ENCODE measurements at places on chromosomes 12 and 14.
A peak's percentile ranks its signal among the peaks of the same experiment; 100 is the strongest.

- DNase-seq: no peak
Observed at GRCh38 chr14:24607081-24607480, 2.4 kb downstream of the GZMH start.

GRCh38 chr14:59354666-59355065 is 110.5 kb downstream of the GPR135 start:
- peak; percentile 21 for DNase-seq

- DNase-seq: no peak
Observed at GRCh38 chr12:50925342-50925651, 27.0 kb upstream of the HIGD1C start.

GRCh38 chr12:51082561-51083125 is 753 bp downstream of the CSRNP2 start:
- no peak for DNase-seq

DNA sequence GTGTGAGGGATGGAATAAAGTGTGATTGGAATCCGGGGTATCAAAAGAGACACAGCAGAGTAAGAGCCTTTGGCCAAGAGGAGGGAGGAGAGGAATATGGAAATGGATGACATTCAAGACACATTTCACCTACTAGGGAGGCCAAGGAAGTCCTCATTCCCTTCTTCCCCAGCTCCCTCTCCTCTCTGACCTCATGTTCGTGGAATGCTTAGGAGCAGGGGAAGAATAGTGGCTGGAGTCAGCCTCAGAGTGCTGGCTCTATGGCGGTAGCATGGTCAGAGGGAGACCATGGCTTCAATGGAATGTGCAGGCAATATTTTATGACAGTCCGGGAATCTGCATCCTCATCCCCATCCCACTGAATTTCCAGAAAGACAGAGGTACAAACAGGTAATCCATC is 196.6 kb downstream of the EGLN3 start:
- DNase-seq: no peak

GRCh38 chr14:42673963-42674362 is 1067.3 kb downstream of the LRFN5 start:
- no peak for DNase-seq

DNA sequence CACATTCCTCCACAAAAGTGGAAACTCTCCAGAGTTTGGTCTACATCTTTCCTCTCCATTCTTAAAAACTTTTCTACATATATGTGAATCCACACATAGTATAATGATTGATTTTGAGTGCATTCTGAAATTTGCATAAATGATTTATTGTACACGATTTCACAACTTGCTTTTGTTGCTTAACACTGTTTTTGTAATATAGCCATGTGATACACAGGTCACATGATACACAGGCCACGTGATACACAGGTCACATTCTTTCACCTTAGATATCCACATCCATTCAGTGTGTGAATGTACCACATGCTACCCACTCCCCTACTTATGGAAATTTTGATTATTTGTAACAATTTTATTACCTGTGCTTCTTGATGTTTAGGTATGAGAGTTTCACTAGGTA is 319.1 kb downstream of the ZFP36L1 start:
- DNase-seq: no peak

DNA sequence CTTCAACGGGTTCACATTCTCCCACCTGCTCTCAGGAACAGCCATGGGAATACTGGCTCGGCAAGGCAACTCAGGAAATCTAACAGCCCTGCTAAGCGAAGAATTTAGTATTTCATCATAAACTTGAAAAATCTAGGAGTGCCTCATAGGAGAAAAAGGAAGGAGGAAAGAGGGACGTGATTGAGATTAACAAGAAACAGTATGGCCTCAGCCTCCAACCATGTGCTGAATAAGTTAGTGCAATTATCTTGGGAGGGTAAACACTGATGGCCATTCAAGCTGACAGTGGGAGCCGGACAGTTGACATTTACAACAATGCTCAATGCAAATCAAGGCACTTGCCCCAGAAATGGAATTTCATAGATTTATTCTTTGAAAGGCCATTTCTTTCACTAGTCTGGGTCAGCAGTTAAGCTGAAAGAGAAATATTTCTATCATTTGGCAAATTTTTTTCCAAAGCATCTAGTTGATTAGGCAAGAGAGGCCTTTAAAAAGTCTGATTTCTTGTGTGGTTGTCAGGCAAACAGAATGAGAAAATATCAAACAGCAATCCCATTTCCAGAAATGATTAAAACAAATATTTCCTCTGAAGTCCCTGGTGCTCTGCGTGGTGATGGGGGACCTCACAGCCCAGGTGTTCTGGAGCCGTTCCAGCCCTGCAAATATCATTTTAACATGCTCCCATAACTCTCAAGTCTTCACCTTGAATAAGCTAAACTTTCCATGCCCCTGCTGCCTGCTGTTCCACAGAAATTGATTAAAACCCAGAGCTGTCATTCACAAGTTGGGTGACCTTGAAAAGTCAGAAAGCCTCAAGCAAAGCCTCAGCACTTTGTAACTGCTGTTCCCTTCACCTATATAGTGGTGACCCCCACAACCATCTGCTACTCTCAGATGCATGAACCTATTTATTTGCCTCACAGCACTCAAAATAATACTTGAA is 121.6 kb downstream of the PHLDA1 start:
- DNase-seq: no peak

GRCh38 chr12:132105467-132105866 is 38.7 kb downstream of the DDX51 start:
- DNase-seq: no peak

DNA sequence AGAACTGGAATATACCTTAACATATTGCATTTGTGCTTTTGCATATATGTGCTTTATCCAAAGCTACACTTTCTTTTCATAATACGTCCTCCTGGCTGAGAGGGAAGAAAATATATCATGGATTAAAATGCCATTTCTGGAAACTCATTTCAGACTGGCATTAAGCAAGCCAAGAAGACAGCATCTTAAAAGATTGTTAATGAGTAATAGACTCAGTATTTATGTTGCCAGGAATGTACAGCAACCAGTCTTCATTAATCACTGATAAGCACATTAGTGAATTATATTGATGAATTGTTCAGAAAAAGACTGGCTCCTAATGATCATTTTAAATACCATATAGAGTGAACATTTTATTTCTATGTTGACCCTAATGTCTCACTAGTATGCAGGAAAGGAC is 134.9 kb upstream of the IFNG-AS1 start:
- no peak for DNase-seq

GRCh38 chr12:80625051-80625450 is 82.4 kb upstream of the MYF6 start:
- DNase-seq: no peak

DNA sequence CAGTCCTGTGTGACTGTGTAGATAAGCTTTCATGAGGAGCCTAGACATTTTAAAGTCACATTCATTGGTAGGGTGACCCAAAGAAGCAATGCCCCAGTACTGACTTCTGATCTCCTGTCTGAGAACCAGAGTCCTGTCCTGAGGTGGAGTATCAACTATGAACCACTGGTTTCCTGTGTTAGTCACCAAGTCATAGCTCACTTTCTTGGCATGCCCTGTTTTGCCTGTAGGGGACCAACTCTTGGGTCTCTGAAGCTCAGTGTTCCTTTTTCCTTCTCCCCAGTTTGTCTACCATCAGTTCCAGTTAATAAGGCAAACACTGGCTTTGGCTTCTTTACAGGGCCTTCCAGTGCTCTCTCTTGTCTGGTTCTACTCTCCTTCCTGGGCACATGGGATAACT is 97.4 kb downstream of the C12orf75 start:
- DNase-seq: no peak

GRCh38 chr12:48800971-48801370 is 12.1 kb upstream of the ADCY6 start:
- no peak for DNase-seq

DNA sequence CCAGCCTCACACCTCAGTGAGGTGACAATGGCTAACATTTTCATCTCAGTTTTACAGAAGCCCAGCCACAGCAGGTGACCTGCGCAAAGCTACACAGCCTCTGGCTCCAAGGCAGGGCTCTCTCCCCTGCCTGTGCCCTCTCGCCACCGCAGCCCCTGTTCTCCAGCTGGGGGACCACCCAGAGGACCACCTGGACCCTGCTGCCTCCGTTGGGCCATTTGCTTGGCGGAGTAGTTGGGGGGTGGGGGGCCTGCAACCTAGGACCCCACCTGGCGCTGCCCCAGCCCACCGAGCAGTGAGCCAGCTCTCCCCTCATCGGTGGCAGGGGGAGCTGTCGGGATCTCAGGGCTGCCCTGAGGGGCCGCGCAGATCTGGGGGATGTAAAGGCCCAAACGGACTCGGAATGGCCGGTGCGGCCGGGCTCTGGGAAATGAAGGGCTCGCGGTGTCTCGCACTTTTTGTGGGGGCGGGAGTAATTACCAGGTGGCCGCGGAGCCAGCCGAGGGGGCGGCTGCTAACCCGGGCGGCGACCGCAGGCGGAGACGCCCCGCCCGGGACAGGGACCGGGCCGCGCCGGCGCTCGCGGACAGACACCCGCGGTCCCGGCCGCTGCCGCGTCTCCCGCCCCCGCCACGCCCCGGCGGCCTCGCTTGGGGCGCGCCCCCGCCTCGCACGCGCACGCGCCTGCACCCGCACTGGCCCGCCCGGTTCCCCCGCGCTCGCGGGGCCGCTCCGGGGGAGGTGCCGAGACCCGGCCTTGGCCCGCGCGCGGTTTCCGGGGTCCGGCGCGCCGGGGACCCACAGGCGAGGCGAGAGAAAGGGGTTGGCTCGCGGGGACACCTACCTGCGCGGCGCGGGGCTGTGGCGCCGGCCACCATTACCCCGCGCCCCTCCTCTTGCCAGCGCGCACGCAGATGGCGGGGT is 8.6 kb upstream of the GPR68 start:
- no peak for DNase-seq

DNA sequence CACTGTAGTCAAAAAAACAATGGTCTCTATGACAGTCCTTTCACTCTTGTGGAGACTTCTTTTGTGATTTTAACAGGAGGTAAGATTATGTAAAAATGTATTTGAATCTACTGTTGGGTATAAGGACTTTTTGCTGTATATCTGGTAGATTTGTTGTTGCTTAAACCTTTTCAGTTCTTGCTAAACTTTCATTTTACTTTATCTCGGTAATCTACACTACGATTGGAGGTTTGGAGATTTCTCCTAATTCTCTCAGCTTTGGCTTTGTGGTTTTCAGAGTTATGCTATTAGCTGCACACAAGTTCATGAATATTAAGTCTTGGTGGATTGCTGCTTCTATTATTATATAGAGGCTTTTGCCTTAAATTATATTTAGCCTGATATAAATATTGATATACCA is 116.6 kb upstream of the HIF1A start:
- no peak for DNase-seq

DNA sequence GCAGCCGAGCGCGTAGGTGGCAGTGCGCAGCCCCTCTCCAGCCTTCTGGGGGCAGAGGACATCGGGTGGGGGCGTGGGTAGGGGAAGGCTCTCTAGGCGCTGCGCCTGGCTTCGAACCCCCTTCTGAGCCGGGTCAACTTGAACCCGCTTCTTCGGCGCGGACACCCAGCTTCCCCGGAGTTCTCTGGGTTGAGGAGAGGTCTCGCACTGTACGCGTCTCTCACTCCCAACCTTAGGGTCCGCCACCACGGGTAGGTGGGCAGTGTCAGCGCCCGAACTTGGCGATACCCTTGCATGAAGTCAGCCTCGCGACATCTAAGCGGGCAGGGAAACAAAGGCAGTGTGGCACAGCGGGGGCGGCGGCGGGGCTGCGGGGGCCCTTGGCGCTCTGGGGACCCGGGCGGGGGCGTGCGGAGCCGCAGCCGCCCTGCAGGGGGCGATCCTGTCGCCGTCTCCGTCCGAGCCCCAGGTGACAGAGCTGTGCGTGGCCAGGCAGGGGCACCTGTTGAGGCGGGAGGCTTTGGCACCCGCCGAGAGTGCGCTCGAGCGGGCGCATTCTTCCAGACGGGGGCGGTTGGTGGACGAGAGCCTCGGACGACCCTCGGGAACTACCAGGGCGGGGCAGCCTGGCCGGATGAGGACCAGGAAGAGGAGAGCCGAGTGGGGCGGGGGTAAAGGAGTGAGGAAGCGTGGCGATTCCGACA is 1.1 kb downstream of the GALNT16 start:
- no peak for DNase-seq

GRCh38 chr12:100184549-100185145 is 16.0 kb upstream of the ACTR6 start:
- DNase-seq: no peak

DNA sequence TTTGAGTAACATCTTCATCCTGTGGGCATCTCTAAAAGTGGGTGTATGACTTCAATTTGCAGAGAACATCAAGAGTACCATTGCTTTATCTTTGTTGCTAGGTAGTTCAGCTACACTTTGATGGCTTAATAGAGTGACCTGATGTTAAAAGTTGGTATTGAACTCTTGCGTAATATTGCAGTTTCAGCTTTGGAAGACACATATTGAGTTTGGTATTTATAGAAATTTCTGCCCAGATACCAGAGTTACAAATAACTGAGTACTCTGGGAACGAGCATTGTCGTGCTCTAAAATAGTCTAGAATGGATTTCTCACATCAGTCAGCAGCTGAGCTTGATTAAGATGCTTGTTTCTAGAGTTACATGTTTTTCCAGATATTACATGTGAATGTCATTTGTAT is 24.8 kb upstream of the AKAP5 start:
- DNase-seq: peak; percentile 17

GRCh38 chr12:11856971-11857370 is 207.5 kb downstream of the ETV6 start:
- DNase-seq: no peak

DNA sequence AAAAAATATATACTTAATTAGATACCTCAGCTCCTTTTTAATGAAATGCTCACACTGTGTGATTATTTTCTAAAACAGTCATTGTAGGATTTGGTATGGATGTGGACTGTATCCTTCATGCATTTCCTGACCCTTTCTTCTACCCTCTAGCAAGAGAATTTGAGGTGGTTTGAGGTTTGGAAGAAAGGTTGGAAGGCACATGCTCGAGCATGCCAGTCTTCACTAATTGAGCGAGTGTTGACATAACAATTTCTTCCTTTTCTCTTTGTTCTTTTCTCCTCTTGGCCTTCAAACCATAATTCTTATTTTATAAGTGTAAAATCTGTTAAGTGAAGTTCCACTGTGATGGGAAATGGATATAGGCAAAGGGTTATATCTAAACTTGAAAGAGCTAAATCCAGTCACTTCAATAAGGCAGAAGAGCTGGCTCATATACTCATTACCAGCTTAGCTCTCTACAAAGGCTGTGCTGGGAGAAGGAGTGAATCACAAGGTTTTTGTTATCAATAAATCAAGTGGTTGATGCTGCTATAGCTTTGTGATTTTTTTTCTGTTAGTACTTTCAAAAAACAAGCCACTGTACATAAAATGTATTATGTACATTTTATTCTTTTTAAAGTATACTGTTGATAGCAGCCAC is 16.2 kb upstream of the PTHLH start:
- no peak for DNase-seq

DNA sequence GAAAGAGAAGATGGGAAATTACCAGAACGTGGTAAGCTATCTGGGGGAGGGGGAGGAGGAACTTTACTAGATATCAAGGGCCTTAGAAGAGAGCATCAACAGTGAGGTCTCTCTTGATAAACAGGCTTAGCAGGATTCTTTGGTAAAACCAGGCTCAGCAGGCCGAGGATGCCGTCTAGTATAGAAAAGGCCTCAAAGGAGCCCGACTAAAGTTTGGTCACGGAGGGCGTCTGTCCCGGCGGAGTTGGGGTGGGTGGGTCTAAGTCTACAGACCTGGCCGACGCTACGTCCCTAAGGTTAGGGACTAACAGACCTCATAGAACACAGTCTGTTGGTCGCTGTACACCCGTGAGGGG is 538 bp upstream of the TIGAR start:
- DNase-seq: no peak

GRCh38 chr14:61076556-61076955 is 95.5 kb downstream of the SLC38A6 start:
- peak; percentile 54 for DNase-seq

Data from AG09309 (cell line).